ENCODE measurements at places on chromosomes 2 and 18.

DNA sequence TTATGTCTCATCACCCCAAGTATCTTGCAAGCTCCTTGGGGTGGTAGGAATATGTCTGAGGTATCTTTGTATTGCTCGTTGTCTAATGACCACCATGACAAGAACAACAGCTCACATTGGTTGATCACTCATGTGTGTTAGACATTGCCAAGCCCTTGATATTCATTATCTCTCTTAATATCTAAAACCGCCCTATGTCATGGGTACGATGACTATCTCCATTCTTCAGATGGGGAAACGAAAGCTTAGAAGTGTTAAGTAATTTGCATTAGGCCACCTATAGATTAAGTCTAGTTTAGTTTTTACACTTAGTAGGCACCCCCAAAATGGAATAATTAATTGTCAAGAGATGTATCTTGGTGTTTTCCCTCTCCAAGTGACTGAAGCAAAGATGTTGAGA, 57.0 kb downstream of the ICOS start:
- DNase-seq = no peak

DNA sequence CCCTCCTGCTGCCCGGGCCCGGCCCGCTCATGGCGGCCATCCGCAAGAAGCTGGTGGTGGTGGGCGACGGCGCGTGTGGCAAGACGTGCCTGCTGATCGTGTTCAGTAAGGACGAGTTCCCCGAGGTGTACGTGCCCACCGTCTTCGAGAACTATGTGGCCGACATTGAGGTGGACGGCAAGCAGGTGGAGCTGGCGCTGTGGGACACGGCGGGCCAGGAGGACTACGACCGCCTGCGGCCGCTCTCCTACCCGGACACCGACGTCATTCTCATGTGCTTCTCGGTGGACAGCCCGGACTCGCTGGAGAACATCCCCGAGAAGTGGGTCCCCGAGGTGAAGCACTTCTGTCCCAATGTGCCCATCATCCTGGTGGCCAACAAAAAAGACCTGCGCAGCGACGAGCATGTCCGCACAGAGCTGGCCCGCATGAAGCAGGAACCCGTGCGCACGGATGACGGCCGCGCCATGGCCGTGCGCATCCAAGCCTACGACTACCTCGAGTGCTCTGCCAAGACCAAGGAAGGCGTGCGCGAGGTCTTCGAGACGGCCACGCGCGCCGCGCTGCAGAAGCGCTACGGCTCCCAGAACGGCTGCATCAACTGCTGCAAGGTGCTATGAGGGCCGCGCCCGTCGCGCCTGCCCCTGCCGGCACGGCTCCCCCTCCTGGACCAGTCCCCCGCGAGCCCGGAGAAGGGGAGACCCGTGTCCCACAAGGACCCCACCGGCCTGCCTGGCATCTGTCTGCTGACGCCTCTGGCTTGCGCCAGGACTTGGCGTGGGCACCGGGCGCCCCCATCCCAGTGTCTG, 767 bp downstream of the RHOB start:
- no peak for DNase-seq

GRCh38 chr2:177282181-177282641, 17.7 kb upstream of the NFE2L2 start:
- DNase-seq = no peak

- DNase-seq = no peak
Observed at GRCh38 chr2:43572244-43572643, 23.6 kb downstream of the THADA start.

DNA sequence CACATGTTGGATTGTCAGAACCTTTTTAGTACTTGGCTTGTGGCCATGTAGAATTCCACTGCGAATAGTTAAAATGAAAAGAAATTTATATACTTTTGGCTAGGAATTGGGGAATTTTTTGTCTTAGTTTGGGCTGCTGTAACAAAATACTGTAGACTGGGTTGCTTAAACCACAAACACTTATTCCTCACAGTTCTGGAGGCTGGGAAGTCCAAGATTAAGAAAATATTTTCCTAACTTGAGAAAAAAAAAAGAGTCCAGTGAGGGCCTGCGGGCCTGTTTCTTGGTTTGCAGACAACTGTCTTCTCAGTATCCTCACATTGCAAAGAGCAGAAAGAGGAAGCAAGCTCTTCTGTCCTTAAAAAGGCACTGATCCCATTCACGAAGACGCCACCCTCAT, 81.9 kb downstream of the CD226 start:
- DNase-seq = no peak

Data from NCI-H1048 (cell line).